ENCODE measurements at places on chromosomes 6 and 20.

GRCh38 chr6:6885521-6886170, 222.1 kb upstream of the RREB1 start:
- no peak for DNase-seq

GRCh38 chr6:117352466-117353081, 73.2 kb downstream of the ROS1 start:
- DNase-seq, result no peak

- no peak for DNase-seq
Measured at GRCh38 chr6:27862396-27863066, 49.7 kb downstream of the OR2B2 start.

GRCh38 chr6:3294921-3295871, 36.4 kb downstream of the PSMG4 start:
- no peak for DNase-seq

DNA sequence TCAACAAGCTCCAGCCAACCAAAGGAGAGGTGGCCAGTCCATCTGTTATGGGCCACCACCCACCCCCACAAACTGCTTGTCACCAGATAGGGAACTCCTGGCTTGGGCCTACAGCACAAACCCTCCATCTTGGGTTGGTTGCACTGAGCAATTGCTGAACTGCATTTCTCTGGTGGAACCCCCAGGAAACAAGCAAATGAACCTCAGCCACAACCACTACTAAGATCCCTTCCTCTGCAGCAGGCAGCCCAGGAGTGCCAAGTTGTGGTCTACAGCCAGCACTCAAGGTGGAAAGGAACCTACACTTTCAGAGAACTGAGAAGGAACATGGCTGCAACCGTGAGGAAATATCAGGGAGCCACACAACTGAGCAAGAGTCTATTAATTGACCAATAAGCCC, 171.6 kb downstream of the TMEM200A start:
- DNase-seq, result no peak

DNA sequence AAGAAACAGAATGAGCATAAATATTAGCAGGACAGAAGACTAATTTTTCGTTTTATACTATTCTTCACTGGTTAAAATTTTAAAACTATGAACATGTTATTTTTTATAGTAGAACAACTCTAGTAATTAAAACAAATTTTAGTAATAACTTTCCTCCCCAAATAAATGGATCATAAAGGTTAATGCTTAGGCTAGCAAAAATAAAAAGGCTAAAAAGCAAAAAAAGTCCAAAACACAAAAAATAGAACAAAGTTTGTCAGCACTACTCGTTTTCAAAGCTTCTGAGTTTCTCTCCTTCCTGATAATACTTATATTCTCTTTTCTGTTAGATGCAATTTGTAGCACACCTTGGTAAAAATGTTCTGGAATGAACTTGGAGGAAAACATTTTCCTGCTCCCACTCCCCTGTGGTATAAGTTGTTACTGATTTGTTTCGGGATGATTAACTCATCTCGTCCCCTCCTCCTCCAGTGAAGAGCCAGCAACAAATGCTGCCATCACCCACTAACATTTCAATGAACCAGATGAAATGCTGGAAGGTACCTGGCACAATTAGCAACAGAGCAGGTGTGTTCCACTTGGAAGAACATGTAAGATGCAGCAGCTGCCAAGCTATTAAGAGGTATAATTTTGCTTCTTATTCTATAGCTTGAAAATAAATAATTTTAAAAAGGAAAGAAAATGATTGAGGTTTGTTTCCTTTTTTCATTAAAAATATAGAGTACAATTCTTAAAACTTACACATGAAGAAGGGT, 130.5 kb downstream of the MYB start:
- DNase-seq, result no peak

DNA sequence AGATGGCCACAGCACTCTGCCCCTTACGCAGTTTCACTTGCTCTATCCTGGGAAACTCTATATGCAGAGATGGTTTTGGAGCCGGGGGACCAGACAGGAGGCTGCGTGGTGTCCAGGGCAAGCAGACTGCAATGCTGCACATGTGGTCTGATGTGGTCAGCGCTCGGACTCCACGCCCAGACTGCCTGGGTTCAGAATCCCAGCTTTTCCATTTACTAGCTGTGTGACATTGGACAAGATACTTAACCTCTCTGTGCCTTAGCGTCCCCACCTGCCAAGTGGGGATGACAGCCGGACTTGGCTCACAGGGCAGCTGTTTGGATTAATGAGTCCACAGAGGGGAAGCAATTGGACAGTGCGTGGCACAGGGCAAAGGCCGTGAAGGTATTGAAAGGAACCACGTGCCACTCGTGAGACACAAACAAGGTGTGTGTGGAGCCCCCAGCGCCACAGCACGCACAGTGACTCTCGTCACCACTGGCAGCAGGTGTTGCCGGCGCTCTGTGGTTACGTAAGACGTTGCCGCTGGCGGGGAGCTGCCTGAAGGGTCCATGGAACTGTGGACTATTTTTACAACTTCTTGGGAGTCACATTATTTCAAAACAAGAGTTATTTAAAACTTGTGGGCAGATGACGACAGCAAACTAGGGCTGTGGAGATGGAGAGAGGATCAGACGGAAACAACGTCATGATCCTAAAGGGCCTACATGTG, 201.4 kb downstream of the PREX1 start:
- DNase-seq, result no peak
